ENCODE measurements at places on chromosomes 1 and 21.

GRCh38 chr1:162943622-162944021, 82.6 kb upstream of the CCDC190 start:
- DNase-seq = no peak

DNA sequence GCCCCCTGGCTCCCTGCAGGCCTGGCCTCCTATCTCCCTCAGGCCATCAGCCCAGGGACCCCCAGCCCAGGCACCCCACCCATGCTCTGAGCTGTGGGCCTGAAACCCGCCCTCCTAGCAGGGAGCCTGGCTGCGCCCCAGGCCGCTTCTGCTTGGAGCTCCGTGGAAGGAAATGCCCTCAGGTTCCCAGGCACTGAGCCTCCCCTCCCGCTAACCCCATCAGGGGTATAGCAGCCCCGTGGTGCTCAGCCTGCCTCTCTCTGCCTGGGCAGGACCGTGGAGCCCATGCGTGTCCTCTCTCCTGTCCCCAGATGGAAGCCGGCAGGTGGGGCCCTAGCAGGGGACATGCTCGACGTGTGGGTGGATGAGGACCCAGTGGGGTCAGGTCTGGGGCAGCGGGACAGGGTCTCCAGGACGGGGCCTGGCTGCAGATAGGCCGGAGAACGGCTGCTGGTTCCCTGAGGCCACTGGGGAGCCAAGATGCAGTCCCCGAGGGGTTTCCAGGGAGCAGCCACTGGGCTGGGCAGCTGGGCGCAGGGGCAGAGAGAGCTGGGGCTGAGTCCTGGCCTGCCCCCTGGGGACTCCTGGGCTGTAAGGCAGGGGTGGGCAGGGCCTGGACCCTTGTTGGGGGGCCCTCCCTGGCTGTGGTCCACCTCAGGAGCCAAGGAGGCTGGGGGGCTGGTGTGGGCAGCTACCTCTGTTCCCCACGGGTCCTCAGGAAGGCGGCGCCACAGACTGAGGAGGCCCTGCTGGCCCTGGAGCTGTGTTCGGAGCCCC, 75.5 kb downstream of the MORN1 start:
- DNase-seq = no peak

- no peak for DNase-seq
Measured at GRCh38 chr1:78599294-78599693, 21.0 kb upstream of the IFI44L start.

DNA sequence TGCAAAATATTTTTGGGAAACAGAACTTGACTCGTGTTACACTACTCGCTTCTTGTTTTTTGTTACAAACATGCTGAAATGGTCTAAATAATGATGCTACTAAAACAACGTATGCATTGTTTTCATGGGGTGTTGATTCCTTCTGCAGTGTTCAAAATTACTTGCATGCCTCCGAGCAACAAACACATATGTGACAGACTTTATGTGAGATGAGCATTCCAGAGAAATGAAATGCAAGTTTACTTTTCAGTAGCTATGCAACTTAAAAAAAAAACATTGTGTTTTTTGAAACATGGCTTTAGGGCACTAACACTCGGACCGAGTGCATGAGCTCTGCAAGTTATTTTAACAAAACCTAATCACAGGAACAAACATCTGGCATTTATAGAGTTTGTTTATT, 84.8 kb downstream of the CAMTA1 start:
- DNase-seq = no peak

DNA sequence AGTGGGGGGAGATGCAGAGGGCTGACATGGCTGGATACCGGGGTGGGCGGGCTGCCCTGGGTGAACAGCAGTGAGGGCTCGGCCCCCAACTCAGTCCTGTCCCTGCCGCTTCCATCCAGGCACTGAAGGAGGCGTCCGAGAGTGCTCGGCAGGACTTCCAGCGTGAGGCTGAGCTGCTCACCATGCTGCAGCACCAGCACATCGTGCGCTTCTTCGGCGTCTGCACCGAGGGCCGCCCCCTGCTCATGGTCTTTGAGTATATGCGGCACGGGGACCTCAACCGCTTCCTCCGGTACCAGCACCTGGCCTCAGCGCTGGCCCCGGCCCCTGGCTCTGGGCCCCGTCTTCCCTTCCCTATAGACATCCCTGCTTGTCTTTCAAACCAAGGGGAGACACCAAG, 15.6 kb downstream of the NTRK1 start:
- no peak for DNase-seq
